Type B pancreatic cell (in vitro differentiated cells): ENCODE measurements at places on chromosomes 16 and 17.

DNA sequence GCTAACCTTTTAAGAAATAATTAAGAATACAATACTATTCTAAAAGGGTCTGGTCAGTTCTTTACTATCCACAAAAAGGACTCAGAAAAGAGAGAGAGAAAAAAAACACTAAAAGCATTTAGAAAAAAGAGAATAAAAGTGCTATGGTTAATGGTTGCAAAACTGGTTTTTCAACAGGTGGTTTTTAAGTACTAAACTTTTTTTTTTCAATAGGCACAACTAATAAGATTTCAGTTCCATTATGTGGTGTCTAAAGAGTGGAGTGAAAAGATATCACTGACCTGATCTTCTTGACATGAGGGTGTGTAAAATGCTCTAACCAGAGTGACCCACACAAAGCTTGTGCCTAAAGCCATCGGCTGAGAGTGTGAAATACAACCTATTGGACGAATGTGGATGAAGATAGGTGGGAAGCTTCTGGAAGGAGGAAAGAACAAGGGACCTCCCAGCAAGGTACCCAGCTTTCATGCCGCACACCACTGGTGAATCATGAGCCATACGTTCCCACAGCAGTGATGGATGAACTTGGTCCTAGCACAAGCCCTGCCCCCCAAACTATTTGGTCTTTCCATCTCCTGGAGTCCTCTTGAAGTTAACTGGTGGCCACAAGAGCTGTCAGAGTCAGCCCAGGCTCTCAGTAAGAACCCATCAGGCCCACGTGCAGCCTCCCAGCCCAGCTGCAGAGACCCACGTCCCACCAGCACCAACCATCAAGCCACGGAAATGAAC is 103.0 kb downstream of the ZFHX3 start:
- DNase-seq, result no peak
- peak overlapping the region; percentile 74 for H3K27ac ChIP-seq
- H3K27me3 ChIP-seq, result no peaks in the 10 kb centered on the region
- H3K4me1 ChIP-seq, result peaks cover 56% of the 10 kb centered on the region
- peaks cover 27% of the 10 kb centered on the region for H3K36me3 ChIP-seq

- H3K4me1 ChIP-seq, result no peaks in the 10 kb centered on the region
- H3K27ac ChIP-seq, result no peak overlapping the region
- H3K4me3 ChIP-seq, result no peak overlapping the region
- no peak for DNase-seq
- no peaks in the 10 kb centered on the region for H3K27me3 ChIP-seq
These were observed 10.2 kb upstream of the NFATC3 start for GRCh38 chr16:68074850-68075555.

DNA sequence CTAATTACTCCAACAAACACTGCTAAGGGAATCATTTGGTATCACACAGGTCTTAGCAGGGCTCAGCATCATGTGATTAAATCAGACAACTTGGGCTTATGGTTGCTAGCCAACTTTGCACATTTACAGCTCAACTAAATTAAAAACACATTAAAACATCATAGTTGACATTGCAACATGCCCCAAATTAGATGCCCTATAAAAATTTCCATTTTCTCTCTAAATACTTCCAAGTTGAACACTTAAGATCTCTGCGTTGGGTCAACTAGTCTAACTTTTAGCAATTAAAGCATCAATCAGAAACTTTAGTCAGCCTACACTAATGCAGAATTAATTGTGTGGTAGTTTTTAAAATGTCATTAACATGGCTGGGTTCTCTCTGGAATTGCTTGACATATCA is 12.1 kb downstream of the DNAJC7 start:
- H3K4me1 ChIP-seq, result peaks cover 19% of the 10 kb centered on the region
- H3K27me3 ChIP-seq, result no peaks in the 10 kb centered on the region
- DNase-seq, result no peak
- no peak overlapping the region for H3K27ac ChIP-seq

- H3K27ac ChIP-seq, result no peak overlapping the region
- no peak overlapping the region for H3K4me3 ChIP-seq
- DNase-seq, result no peak
- peaks cover 28% of the 10 kb centered on the region for H3K27me3 ChIP-seq
- H3K36me3 ChIP-seq, result no peaks in the 10 kb centered on the region
These were observed 9.5 kb downstream of the NLRC5 start for GRCh38 chr16:56998861-56999260.

GRCh38 chr16:10852948-10853347 is 24.1 kb upstream of the CIITA start:
- H3K4me1 ChIP-seq, result no peaks in the 10 kb centered on the region
- no peak overlapping the region for H3K27ac ChIP-seq
- no peak for DNase-seq
- no peaks in the 10 kb centered on the region for H3K36me3 ChIP-seq
- H3K4me3 ChIP-seq, result no peak overlapping the region

DNA sequence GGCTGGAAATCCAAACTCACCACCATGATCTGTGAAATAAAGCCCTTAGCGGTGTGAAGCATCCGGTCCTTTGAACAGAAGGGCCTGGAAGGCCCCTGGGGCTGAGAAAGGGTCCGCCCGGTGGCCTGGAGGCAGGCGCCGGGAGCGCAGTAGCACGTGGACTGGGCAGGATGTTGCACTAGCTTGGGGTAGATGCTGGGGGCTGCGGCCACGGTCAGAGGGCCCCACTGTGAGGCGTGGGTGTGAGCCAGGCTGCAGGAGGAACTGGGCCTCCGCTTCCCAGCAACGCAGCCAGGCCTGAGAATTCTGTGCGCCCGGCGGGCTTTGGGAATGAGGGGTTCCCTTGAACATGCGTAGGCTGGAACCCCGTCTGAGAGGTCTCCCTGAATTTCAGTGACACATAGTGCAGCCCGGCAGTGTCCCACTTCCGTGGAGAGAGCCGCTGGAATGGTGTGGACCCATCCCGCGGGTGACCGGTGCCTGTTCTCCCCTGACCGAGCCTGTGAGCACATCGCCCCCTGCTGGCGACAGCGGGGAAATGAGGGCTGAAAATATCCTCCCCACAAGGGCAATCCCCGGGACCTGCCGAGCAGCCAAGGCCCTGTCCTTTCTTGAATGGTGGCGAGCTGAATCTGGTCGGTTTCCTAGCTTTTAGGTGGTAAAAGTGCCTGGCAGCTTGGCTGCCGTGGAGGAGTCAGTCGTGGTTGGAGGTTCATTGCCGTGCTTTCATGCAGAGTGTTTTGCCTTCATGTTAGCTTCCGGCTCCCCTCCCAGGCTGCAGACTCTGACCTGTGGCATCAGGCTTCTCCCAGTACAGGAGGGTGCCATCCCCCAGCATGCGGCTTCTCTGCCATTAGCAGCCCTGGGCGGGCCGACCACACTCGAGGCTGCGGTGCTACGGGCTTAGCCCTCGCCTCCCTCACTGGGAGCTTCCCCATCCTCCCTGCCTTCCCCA is 43.8 kb downstream of the DNAJA2 start:
- H3K4me1 ChIP-seq, result no peaks in the 10 kb centered on the region
- peaks cover 11% of the 10 kb centered on the region for H3K36me3 ChIP-seq
- peak; percentile 77 for DNase-seq
- no peaks in the 10 kb centered on the region for H3K27me3 ChIP-seq
- peak overlapping the region; percentile 20 for H3K27ac ChIP-seq
- no peak overlapping the region for H3K4me3 ChIP-seq

DNA sequence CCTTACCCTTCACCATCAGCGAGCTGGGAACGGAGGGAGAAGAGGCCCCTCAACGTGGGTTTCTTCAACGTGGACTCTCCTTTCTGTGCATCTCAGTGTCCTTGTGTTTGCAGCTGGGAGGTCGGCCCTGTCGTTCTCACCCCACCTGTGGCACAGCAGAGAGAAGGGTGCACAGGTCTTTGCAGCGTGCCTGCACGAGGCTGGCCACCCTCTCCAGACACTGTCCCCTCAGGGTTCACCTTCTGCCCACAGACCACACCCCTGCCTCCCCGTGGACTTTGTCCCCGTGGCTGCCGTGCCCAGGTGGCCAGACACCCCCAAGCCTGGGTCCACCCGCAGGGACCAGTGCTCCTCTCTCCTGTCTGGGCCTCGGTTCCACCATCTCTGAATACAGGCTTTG is 7.3 kb upstream of the WDR45B start:
- no peak overlapping the region for H3K4me3 ChIP-seq
- H3K27me3 ChIP-seq, result no peaks in the 10 kb centered on the region
- H3K36me3 ChIP-seq, result peaks cover 7% of the 10 kb centered on the region
- H3K4me1 ChIP-seq, result peaks cover 5% of the 10 kb centered on the region

DNA sequence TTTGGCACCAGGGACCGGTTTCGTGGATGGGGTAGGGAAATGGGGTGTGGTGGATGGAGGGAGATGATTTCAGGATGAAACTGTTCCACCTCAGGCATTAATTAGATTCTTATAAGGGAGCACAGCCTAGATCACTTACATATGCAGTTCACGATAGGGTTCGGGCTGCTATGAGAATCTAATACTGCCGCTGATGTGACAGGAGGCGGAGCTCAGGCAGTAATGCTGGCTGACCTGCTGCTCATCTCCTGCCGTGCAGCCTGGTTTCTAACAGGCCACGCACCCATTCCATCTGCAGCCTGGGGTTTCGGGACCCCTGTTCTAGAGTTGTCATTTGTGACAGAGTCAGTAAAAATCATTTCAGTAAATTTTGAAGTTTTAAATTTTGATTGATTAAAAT is 99.7 kb downstream of the CHD9 start:
- no peaks in the 10 kb centered on the region for H3K4me1 ChIP-seq
- H3K36me3 ChIP-seq, result peaks cover 12% of the 10 kb centered on the region
- no peak for DNase-seq
- H3K4me3 ChIP-seq, result no peak overlapping the region
- no peaks in the 10 kb centered on the region for H3K27me3 ChIP-seq

DNA sequence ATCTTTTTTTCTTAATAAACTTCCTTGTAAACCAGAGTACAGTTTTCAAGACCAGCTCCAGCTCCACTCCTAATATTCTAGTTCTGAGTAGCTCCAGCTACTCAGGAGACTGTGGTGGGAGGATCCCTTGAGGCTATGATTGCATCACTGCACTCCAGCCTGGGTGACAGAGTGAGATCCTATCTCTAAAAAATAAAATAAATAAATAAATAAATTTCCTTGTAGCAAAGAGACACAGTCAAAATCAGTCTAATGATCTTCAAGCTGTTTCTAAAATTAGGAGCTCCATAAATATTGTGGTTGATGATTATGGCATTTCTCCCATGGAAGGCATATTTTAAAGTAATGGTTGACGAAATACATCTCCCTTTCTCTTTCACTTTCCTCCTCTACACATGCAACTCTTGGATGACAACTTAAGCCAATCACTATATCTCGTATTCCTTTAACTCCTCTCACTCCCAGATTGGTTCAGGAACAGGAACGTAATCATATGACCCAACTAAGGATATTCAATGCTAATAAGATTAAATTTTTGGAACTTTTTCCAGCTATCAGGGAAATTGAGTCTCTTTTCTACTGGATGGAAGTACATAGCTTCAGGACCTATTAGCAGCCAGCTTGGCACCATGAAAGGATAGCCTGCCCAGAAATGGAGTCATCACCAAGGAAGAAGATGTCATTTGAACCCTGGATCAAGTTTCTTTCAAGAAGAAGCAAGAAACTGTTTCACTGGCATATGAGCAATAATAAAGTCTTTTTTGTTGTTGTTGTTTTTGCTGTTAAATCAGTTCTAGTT is 42.1 kb upstream of the TAOK1 start:
- H3K4me3 ChIP-seq, result no peak overlapping the region
- no peak for DNase-seq
- no peaks in the 10 kb centered on the region for H3K4me1 ChIP-seq
- H3K27me3 ChIP-seq, result peaks cover 1% of the 10 kb centered on the region
- H3K36me3 ChIP-seq, result no peaks in the 10 kb centered on the region

GRCh38 chr16:6841392-6841791 is 491.3 kb upstream of the RBFOX1 start:
- H3K27me3 ChIP-seq, result no peaks in the 10 kb centered on the region
- no peaks in the 10 kb centered on the region for H3K36me3 ChIP-seq
- no peak overlapping the region for H3K27ac ChIP-seq
- no peaks in the 10 kb centered on the region for H3K4me1 ChIP-seq

- no peak overlapping the region for H3K4me3 ChIP-seq
- H3K36me3 ChIP-seq, result peaks cover 32% of the 10 kb centered on the region
- no peaks in the 10 kb centered on the region for H3K27me3 ChIP-seq
- no peaks in the 10 kb centered on the region for H3K4me1 ChIP-seq
These were observed 54.5 kb downstream of the PAFAH1B1 start for GRCh38 chr17:2647957-2648356.
